ENCODE measurements at places on chromosomes 12 and 14. TPM values are rescaled to one million over a fixed set of nuclear protein-coding genes. Genes with fewer than 3 reads are reported as not detected.

HOXC13 gene
- not detected for total RNA-seq

NABP2 gene
- total RNA-seq = 86.8 TPM

COCH gene
- 1.9 TPM for total RNA-seq

IL22 gene
- total RNA-seq = not detected

SIX6 gene
- total RNA-seq = not detected

CD27 gene
- 23.3 TPM for total RNA-seq

CDC42BPB gene
- total RNA-seq = 2.3 TPM

KRT73 gene
- not detected for total RNA-seq

DNA sequence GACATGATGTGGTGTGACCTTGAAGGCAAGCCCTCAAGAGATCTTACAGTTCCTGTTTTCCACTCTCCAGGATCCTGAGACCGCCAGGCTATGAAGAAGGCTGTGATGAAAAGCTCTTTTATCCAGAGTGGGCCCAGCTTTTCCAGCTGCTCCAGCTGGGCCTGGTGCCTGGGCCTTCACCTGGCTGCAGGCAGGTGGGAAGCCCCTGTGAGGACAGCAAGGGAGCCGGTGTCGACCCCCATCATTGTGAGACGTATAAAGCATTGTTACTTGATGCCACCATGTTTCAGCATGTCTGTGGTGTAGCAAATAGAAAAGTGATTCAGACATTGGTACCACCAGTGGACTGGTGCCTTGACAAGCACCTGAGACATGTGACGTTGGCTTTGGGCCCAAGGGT is 190.2 kb downstream of the KIF26A start:
- no peak for DNase-seq

DNA sequence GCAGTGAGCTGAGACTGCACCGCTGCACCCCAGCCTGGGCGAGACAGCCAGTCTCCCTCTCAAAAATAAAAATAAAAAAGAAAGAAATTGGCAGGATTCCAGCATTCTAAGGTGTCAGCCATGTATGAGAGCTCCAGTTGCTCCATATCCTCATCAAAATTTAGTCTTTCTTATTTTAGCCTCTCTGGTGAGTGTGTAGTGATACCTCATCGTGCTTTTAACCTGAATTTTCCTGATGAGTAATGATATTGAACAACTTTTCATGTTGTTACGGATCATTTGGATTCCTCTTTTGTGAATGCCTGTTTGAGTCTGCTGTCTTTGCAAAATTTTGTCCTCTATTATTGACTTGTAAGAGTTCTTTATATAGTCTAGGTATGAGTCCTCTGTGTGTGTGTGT is 28.5 kb downstream of the CCDC60 start:
- DNase-seq = no peak

GRCh38 chr12:47954467-47955045 is 8.8 kb upstream of the TMEM106C start:
- DNase-seq = no peak

- DNase-seq = no peak
Measured at GRCh38 chr12:16184681-16185080, 92.8 kb downstream of the SLC15A5 start.

DNA sequence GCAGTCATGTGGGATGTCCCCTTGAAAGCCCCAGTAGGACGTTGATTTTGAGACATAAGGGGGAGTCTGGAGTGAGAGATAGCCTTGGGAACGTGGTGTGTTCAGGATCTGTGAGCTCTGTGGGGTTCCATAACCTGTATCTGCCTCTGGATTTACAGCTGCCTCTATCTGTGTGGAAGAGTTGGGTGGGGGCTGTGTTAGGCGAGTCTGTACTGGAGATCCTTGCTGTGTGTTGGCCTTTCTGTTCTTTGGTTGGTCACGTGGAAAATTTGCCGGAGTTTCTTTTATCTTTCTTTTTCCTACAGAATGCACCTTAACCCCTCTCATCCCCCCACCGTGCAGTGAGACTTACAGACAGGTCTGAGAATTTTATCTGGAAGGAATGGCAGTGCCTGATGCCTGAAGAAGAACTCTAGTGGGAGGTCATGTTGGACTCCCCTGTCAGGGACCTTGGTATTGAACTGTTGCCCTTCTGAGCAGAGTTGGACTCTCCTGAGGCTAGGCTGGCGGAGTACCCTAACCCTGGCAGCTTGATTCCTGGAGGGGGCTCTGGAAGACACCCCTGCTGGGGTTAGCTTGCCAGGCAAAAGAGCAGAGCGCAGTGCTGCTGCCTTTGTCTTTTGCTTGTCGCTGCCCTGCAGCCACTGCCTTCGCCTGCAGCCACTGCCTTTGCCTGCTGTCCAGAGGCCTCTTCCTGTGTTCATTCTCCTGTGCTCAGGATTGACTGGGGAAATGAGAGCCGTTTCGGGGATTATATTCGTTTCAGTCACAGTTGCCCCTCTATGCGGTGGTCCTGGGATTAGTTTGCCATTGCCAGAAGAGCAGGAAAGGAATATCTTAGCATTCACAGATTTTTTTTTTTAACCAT is 34.1 kb downstream of the ZNF664 start:
- no peak for DNase-seq

DNA sequence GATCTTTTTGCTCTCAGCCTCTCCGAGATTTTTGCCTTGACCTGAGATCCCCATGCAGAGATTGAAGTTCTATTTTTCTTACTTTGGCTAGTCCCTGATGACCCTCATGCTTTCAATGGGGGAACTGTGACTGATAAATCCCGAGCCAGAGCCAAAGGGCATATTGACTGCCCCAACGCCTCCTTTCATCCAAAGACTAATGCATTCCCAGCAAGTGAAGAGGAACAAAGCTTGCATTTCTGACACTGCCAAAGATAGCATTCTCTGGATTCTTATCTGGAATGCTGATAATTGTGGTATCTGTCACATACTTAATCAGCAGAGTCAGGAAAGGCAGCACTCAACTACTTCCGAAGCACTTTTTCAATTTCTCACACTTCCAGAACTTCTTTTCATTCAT is 152.3 kb upstream of the EGLN3 start:
- no peak for DNase-seq

GRCh38 chr12:66629138-66629870 is 49.6 kb downstream of the GRIP1 start:
- no peak for DNase-seq

GRCh38 chr12:9404469-9405260 is 196.5 kb upstream of the PZP start:
- no peak for DNase-seq

- no peak for DNase-seq
Measured at GRCh38 chr12:26748741-26749431, 84.1 kb downstream of the ITPR2 start.

DNA sequence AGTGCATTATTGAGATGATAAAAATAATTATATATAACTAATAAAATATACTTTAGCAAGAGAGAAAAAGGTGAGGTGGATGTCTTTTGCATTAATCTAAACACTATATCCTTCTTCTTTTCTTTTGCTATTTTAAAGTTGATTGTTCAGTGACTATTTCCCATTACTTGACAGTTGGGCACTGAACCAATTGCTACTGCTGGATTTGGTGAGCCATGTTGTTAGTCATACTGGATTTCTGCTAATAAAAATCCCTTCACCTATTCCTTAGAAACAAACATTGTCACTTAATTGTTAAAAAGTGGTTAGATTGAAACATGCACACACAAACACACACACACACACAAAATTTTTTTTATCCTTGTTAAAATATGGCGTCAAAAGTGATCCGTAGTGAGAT is 251.6 kb upstream of the ALG10 start:
- no peak for DNase-seq

GRCh38 chr14:91390165-91390778 is 27.3 kb downstream of the CCDC88C start:
- DNase-seq = no peak

GRCh38 chr14:103679351-103679750 is 35.9 kb downstream of the XRCC3 start:
- DNase-seq = no peak

DNA sequence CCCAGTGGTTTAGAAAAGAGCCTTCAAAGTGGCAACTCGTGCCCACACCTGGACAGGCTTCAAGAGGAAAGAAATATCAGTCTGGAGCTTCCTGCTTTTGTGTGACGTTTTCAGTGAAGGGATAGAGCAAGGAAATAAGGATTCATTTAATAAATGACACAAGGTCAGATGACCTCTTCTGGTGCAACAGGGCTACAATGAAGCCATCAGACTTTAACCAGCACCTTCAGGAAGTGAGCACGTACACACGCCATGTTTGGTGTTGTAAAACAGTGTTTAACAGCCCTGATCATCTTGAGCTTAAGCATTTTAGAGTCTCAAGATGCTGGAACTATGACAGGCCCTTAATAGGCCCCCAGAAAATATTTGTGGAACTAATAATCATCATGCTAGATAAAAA is 59.1 kb downstream of the CCDC60 start:
- DNase-seq = no peak

- DNase-seq = no peak
Measured at GRCh38 chr14:100566119-100566518, 21.1 kb downstream of the BEGAIN start.

GRCh38 chr12:64658892-64659481 is 48.7 kb downstream of the RASSF3 start:
- DNase-seq = no peak

- no peak for DNase-seq
Measured at GRCh38 chr12:5148880-5149279, 105.2 kb downstream of the KCNA5 start.

GRCh38 chr14:81169711-81170103 is 51.1 kb downstream of the GTF2A1 start:
- DNase-seq = no peak

DNA sequence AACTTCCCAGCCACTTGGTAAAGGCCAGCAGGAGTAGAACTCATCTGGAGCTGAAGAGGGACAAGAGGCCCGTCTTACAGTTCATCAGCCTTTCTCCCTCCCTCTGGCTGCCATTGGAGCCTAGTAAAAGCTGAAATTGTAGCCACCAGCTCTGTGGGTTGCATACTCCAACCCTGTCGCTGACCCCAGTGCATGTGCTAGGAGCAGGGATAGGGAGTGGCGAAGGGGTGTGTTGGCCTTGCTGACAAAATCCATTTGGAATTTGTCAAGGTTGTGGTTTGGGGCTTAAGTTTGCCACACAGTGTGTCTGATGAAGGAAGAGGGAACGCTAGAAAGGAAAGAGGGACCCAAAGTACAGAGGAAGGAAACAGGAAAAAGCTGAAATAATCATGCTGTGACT is 4.0 kb upstream of the ARF3 start:
- no peak for DNase-seq

GRCh38 chr14:71117839-71118743 is 210.8 kb downstream of the PCNX1 start:
- DNase-seq = no peak

GRCh38 chr14:57512220-57512619 is 18.6 kb upstream of the CCDC198 start:
- DNase-seq = no peak

GRCh38 chr14:89473989-89474388 is 57.0 kb upstream of the FOXN3 start:
- no peak for DNase-seq

DNA sequence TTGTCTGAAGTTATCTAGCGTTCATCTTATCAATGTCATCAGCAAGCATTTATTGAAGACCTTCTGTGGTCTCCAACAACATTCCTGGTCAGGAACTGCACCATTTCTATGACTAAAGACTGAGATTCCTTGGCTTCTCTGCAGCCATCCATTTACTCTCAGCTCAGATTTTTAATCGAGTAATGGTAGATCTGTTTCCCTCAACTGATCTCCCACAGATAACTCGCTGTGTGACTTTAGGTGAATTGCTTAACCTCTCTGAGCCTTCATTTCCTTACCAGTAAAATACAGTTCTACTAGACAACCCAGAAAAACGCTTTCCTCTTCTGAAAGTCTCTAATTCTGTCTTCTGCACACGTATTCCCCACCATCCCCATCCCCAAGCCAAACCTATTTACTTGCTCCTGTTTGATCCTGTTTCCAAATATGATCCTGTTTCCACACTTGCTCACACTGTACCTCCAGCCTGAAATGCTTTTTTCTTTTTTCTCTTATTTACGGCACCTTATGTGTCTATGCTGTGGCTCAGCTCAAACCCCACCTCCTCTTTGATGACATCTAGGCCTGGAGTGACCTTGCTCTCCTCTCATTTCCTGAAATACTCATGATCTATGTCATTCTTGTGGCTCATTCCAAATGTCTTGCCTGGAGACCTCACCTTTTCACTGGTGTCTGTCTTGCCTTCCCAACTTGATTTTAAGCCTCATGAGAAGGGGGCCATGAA is 21.8 kb downstream of the PLXNC1 start:
- DNase-seq = no peak

DNA sequence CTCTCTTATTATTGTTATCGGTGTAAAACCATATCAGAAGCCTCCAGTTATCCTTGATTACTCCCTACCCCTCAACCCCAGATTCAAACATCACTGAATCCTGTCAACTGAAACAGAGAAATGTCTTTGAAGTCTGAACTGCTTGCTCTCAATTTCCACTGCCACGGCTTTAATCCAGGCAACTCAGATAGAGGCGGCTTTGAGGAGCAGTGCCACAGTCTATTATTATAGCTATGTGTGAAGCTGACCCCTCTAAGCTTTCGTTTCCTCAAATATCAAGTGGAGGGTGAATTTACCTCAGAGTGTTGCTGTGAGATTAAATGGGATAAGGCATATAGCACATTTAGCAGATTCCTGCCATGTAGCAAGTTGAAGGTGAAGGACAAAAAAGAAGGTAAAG is 49.0 kb upstream of the PDE3A start:
- no peak for DNase-seq

DNA sequence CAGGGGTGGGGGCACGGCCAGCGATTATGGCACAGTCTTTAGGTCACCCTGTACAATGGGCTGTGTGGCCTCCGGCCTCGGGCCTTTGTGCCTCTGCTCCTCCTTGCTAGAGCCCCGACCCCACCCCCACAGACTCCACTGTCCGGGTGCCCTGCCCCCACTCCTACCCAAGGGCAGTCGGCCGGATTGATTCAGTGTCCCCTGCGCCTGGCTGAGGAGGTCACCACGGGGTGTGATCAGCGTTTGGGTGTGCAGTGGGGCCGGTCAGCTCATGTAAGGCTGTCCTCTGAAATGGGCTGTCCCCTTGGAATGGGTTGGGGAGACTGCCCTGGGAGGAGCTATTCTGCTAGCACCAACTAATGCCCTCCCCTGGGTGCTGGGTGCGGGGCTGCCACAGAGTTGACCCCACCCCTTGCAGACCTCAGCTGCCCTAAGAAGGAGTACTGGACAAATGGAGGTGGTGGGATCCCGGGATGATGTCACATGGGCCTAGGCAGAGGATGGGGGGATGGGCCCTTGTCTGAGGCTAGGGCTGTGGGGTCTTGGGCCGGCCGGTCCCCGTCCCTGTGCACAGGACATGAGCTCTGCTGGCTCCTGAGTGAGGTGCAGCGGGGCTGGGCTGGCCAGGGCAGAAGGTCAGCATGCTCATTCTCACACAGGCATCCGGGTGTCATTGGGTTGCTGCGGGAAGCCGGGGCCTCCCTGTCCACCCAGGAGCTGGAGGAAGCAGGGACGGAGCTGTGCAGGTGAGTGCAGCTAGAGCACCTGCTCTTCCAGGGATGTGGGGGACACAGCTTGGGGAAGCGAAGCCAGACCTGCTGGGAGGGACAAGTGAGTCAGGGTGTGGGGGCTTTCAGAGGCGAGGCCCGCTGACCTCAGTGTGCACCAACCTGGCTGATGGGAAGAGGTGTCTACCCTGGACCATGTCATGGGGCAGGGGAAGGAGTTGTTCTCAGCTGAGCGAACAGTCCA is 23.4 kb downstream of the ASPG start:
- DNase-seq = no peak

Data from activated T-helper 2 cell treated with anti-CD3 and anti-CD28 coated beads, Interferon-gamma antibody, Interleukin-2, Interleukin-4, amounts not matched to agents 10 μg/mL and 5 μg/mL and 100 μg/mL, durations not matched to agents 14 hours and 24 hours and 36 hours (primary cell).